ENCODE measurements at places on chromosomes 1 and 21. TPM values are rescaled to one million over a fixed set of nuclear protein-coding genes. Genes with fewer than 3 reads are reported as not detected.

SPRR2B gene
- not detected for total RNA-seq

CD160 gene
- total RNA-seq: 0.18 TPM

LCE1B gene
- not detected for total RNA-seq

ST6GALNAC3 gene
- total RNA-seq: 49.0 TPM

KRTAP26-1 gene
- not detected for total RNA-seq

CD48 gene
- 5.5 TPM for total RNA-seq
